ENCODE measurements at places on chromosomes 3 and 15.
A peak's percentile ranks its signal among the peaks of the same experiment; 100 is the strongest.

GRCh38 chr3:14891135-14892132, 55.9 kb upstream of the NR2C2 start:
- no peak overlapping the region for H3K4me3 ChIP-seq
- DNase-seq = no peak
- no peaks in the 10 kb centered on the region for H3K4me1 ChIP-seq
- H3K36me3 ChIP-seq = no peaks in the 10 kb centered on the region
- H3K27ac ChIP-seq = no peak overlapping the region

- H3K4me1 ChIP-seq = peaks cover 34% of the 10 kb centered on the region
- H3K27me3 ChIP-seq = no peaks in the 10 kb centered on the region
- DNase-seq = no peak
- no peaks in the 10 kb centered on the region for H3K36me3 ChIP-seq
- H3K4me3 ChIP-seq = peak overlapping the region; percentile 87
These were observed 1.0 kb downstream of the C15orf61 start for GRCh38 chr15:67521783-67522568.

DNA sequence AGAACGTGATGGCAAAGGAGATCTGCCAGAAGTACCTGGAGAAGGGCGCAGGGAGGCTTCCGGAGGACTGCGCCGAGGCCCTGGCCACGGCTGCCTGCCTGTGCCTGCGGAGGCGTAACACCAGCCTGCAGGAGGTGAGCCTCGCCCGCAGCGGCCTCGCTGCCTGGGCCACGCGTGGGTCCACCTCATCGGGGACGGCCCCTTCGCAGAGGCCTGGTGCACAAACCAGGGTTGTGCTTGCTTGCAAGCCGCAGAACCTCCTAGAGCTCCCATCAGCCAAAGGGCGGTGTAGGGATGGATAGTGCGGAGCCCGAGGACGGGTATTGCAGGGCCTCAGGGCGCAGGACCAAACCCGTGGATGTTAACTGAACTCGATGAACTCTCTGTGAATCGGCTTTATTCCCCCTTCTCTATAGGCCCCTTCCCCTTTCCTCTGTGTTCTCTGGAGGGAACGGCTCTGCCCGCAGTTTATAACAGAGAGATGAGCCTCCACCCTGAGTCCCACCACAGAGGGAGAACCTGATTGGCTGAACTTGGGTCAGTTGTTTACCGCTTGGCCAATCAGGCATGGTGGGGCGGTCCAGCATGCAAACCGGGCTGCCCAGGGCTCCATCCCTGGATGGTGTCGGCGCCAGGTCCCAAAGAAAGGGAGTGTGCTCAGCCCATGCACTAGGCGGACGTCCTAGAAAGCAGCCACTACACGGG, 13.6 kb upstream of the TATDN2 start:
- H3K36me3 ChIP-seq = no peaks in the 10 kb centered on the region
- H3K27ac ChIP-seq = no peak overlapping the region
- no peaks in the 10 kb centered on the region for H3K4me1 ChIP-seq
- DNase-seq = no peak

- H3K27ac ChIP-seq = no peak overlapping the region
- H3K36me3 ChIP-seq = no peaks in the 10 kb centered on the region
- no peak for DNase-seq
- H3K27me3 ChIP-seq = no peaks in the 10 kb centered on the region
These were observed 73.3 kb downstream of the CHCHD6 start for GRCh38 chr3:126777366-126777765.

DNA sequence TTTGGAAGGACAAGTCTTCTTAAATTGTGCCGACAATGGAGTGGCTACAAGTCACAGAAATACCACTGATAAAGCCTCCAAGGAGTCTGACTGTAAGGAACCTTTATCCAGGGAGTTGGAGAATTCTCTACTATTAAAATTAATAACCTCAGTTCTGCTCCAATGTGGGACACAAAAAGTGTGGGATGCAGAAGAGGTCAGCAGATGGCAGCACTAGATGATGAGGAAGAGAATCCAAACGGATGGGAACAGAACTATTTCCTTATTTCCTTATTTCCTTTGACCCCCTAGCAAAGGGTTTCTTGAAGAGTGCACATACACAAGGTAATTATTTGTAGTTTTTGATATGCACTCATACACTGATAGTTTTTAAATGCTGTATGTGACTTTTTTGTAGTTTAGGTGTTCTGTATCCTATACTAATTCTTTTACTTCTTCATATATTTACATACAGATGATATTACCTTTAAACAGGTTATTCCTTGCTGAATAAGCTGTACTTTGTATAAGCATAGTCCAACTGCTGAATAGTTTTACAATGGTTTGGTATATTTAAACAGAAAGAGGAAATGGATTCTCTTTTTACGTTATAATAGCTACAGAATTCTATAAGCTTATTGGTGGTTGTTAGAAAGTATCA, 25.6 kb upstream of the NLGN1 start:
- no peaks in the 10 kb centered on the region for H3K27me3 ChIP-seq
- H3K4me1 ChIP-seq = no peaks in the 10 kb centered on the region
- H3K4me3 ChIP-seq = no peak overlapping the region
- no peak for DNase-seq

DNA sequence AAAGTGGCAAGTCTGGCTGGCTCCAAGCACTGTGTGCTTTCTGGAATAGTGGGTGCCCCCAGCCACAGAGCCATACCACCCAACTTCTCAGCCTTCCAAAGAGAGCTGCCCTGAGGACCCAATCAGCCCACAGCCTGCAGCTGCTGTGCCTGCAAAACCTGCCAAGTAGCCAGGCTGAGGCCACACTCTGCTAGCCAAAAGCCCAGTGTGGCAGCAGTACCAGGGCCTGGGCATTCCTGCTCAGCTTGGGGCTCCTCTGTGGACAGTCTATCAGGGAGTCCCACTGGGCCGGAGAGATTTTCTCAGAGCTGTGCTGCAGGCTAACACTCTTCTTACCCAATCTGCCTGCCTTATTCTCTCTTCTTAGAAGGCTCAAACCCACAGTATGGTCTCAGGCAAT, 136.5 kb downstream of the TPRA1 start:
- peaks cover 11% of the 10 kb centered on the region for H3K27me3 ChIP-seq

DNA sequence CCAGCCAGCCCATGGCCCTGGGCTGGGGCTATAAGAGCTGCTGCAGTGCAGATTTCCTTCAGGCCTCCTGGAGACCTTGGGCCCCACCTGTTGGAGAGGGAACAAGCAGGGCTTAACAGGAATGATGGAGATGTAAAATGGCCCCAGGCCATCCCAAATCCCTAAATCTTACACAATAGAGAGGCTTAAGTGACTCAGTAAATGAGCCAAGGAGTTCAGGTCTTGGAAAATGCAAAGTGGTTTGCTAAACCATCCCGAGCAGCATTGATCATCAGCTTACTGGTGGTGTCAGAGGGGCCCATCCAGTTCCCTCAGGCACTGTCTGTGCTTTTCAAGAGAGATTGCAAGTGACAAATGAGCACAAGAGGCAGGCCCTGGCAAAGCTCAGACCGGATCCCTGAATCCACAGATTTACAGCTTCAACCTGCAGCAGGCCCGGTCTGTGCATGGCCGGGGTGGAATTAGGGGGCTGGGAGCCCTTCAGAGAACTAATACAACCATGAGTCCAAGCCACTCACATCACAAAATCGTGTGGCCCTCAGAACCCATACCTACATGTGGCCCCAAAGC, 325.4 kb downstream of the UACA start:
- H3K36me3 ChIP-seq = no peaks in the 10 kb centered on the region
- H3K27ac ChIP-seq = no peak overlapping the region
- peaks cover 18% of the 10 kb centered on the region for H3K4me1 ChIP-seq

DNA sequence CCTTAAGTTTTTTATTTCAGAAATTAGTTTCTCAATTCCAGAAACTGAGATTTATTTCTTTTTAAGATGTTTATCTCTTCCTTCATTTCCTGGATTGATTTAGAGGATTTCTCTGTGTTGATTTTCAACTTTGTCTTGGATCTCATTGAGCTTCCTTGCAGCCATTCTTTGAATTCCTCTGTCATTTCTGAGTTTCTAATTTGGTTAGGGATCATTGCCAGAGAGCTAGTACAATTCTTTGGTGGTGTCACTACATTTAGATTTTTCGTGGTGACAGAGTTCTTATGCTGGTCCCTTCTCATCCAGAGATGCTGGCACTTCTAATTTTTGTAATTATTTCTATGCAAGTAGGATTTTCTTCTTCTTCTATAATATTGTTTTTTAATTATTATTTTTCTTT, 691.1 kb upstream of the NAALADL2 start:
- no peak overlapping the region for H3K27ac ChIP-seq
- no peaks in the 10 kb centered on the region for H3K27me3 ChIP-seq
- H3K4me3 ChIP-seq = no peak overlapping the region
- no peak for DNase-seq
- no peaks in the 10 kb centered on the region for H3K4me1 ChIP-seq

All from vagina (tissue), 2 donors.